Suppressor macrophage (primary cell): ENCODE measurements at places on chromosomes 7 and 10.

GRCh38 chr7:131057015-131057793 lies 270.5 kb upstream of the MKLN1 start:
- peak; percentile 29 for DNase-seq

DNA sequence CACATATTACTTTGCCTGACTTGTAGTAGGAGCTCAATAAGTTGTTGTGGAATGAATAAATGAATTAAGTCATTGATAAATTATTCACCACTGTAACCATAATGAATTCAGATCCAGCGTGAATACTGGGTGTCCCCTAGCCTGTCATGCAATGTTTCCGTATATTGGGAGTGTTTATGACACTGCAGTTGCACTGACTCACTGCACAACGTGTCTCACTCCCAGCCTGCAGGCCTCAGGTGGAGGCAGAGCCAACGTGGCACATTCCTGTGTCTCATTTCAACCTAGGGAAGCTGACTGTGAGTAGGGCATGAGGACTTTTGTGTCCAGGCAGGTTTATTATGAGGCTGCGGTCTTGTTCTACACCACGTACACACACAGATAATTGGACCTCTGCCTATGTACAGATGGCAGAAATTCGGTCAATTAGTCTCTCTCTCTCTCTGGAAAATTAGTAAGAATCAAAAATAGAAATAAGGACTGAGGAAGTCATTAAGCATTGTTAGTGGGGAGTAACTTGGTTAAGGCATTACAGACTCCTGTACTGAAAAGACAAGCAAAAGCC lies 299.1 kb upstream of the IGFBP3 start:
- no peak for DNase-seq

- no peak for DNase-seq
Measured at GRCh38 chr7:115352375-115352774, 430.5 kb downstream of the MDFIC start.

GRCh38 chr10:78170026-78170475 lies 136.4 kb downstream of the RPS24 start:
- peak; percentile 36 for DNase-seq

GRCh38 chr10:96711048-96711728 lies 9.1 kb downstream of the PIK3AP1 start:
- peak; percentile 40 for DNase-seq

- DNase-seq, result no peak
Measured at GRCh38 chr10:3857318-3857717, 72.3 kb upstream of the KLF6 start.

DNA sequence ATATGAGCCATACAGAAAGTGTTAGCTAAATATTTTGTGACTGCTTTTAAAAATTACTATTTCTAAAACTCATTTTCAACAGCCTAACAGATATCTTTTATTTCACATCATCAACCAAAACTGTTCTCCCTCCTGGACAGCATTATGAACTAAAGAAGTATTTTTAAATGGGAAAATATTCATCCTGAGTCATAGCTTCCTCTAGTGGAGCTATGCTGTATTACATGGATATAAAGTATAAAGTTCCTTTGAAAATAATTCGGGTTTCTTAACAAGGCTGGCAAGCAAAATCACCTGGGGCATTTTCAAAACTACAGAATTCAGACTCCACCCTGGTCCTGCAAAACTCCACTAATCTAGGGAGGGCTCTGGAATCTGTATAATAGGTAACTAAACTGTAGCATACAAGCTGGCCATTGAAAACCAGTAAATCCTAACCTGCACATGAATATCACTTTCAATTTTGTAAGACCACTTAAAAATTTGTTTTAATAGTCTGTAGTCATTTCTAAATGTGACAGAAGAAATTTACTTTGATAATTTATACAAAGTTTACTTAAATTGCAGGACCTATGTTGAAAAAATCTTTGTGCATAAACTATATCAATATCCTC lies 53.5 kb downstream of the SCIN start:
- peak; percentile 26 for DNase-seq

GRCh38 chr10:72174297-72174662 lies 41.5 kb upstream of the ANAPC16 start:
- no peak for DNase-seq

DNA sequence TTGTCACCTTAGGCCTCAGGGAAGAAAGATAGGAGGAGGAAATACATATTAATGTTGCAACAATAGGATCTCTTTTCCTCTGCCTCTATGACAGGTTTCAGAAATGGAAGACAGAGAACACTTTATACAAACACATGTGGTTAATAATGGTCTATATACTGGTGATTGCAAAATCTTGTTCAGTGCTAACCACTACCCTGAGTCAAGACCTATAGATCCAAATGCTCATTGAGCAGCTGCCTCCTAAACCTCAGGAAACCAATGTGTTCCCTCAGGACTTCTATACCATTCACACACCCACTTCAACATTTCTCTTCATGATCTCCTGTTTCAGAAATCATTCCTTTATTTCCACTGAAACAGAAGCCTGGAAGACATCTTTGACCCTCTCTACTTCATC lies 32.5 kb upstream of the VWDE start:
- no peak for DNase-seq

DNA sequence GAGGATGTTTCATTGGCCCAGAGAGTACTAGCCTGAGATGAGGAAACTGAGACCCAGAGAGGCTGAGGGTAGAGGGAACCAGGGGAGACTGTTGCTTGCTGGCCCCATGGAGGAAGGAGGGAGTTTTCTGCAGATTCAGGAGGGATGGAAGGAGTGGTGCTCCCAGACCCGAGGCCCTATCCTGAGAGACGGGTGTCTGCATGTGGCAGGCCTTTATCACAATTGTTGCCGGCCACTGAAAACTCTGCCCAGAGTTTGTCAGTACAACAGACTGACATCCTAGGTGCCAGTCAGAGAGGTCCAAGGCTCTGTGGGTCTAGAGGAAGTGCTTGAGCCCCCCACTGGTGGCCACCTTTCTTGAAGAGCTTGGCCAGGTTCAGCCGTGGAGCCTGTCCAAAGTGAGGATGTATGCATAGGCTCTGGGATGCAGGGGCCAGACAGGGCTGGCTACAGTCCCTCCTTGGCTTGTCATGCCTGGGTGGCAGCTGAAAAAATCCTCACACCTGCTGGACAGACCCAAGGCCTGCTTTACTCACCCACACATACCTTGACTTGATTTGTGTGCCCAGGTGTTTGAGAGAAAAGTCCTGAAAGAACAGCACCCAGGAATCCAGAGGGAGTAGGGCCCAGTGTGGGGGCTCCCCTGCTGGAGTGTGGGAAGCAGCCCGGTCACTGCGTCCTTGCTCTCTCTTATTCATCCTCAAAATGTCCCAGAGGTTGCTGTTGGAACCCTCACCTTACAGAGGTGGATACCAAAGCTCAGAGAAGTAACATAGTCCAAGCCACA lies 65.2 kb downstream of the CLRN3 start:
- DNase-seq, result no peak

DNA sequence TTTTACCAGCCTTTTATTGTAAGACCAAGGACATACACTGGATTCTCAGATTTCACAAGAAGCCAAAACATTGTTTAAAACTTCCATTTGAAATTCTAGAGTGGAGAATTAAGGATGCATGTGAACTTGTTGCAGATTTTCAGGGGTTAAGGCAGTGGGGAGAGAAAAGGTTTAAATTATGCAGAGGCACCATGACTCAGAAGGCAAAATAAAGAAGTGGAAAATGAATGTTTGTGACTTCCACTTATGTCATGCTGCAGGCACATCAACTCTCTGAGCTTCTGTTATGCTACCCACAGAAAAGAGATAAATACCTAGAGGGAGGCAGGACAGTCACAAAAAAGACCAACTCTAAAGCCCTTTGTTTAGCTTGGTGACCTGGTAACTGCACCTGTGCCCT lies 84.4 kb upstream of the BET1 start:
- peak; percentile 21 for DNase-seq
